ENCODE measurements at places on chromosomes 1 and 21.

DNA sequence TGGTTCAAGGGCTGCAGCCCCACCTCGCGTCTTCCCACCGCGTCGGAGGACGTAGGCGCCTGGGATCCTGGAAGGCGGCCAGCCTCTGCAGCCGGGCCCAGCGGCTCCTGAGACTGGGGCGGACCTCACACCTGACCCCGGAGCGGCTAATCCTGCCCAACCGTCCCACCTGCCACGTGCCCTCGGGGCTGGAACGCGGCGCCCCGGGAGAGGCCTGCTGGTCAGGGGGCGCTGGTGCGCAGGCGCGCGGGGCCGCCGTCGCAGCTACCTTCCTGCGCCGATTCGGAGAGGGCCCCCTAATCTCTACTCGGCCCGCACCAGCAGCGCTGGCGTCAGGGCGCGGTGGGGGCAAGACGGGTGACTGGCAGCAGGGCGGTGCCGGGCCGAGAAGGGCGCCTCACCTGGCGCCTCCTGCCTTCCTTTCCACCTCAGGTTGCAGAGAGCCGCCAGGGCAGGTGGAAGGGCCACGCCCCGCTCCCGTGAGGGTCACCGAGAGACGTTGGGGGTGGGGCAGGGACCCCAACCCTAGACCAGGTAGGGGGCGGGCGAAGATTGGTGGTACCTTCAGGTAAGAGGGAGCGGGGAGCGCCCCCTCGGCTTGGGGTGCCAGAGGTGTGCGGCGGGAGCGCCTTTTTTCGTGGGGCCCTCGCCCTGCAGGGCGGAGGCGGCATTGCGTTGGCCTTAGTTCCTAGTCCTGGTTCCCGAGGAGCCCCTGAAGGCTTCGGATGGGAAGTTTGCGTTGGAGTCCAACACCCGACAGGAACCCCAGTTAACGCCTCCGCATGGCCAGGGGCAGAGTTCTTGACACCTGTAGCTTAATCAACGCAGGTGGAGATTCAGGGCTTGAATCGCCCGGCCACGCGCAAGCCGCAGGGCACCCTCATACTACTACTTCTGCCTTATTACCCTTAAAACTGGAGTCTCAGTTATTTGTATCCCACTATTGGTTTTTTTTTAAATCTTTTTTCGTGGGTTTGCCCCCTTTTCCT is at the start of gene TDRD5:
Gene TDRD5, plus strand, starts transcription at position 241 of the 989 bp plus-strand sequence. CDS start 784 bp downstream, outside the sequence.
- no peak for DNase-seq

DNA sequence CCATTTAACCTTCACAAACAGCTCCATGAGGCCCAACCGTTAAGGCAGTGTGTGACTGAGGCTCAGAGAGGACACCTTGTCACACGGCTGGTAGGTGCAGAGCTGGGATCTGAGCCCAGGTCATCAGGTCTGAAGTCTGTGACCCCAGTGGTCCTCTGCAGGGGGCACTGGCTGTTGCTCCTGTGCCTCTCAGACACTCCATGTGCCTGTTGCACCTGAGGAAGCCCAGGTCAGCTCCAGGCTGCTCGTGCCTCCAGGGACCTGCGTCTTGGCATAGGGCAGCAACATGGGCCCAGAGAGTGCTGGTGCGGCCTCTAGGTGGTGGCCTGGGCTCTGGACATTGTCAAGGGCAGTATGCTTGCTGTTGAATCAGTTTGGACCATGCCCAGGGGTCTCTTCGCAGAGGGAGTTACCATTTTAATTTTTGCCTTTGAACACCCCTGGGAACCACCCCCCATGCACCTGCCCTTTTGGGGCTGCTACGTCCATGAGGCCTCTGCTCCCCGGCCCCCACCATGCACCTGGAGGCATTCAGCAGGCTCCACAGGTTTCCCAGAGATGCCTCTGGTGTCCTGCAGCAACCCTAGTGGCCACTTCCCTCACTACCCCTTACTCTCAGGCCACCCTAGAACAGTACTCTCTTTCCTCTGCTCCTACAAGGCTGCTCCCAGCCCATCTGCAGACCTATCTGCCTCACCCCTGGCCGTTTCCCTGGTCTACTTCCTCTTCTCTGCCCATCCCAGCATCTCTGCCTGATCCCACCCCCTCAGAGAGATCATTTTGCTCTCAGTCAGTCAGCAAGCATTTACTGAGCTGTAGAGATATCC is 25.2 kb upstream of the EPS8L3 start:
- DNase-seq, result peak; percentile 78

DNA sequence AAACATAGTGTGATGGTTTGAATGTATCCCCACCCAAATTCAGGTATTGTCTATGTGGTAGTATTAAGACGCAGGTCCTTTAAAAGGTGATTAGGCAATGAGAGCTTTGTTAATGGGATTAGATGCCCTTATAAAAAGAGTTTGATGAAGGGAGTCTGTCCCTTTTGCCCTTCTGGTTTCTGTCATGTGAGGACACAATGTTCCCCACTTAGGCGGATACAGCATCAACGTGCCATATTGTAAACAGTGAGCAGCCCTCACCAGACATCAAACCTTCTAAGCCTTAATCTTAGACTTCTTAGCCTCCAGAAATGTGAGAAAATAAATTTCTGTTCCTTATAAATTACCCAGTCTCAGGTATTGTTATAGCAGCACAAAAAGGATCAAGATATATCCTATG is 172.8 kb downstream of the FAF1 start:
- no peak for DNase-seq

DNA sequence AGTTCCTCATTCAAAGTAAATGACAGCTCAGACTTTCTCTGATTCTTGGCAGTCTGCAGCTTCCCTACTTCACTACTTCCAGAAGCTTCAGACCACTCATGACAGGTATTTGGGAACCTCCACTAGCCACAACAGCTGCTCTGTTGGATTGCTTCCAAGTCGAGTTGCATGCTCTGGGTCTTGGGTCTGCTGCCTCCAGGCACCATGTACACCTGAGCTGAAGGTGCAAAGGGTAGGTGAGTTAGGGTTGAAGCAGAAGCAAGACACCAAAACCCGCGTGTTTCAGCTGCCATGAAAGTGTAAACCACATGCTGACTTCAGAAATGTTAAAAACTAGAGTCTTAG is 62.7 kb downstream of the ZNF684 start:
- DNase-seq, result no peak

- no peak for DNase-seq
Measured at GRCh38 chr1:25802915-25803314, 2.9 kb downstream of the SELENON start.

Data from HuH-7 (cell line).